Right lung (tissue), 10 donors: ENCODE measurements at places on chromosomes 3 and 15.

GRCh38 chr15:53843869-53844569 is 84.6 kb upstream of the WDR72 start:
- no peak for DNase-seq

DNA sequence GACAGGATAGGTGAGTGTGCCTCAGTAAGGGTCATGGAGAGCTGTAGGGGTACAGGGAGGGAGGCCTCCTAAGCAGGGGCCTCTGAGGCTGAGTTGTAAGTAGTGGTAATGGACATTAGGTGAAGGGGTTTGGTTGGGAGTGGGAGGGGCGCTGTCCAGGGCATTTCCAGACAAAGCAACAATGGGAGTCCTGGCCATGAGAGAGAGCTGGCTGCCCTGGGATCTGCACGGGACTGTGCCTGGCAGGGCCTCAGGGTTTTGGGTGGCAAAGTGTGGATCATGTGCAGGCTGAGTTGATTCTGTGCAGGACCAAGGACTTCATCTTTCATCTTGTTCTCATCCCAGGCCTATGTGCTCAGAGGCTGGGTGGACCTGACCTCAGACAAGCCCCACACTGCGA is 4.6 kb downstream of the TTC21A start:
- DNase-seq: no peak

GRCh38 chr3:112649478-112649735 is 8.5 kb upstream of the CCDC80 start:
- no peak for DNase-seq

DNA sequence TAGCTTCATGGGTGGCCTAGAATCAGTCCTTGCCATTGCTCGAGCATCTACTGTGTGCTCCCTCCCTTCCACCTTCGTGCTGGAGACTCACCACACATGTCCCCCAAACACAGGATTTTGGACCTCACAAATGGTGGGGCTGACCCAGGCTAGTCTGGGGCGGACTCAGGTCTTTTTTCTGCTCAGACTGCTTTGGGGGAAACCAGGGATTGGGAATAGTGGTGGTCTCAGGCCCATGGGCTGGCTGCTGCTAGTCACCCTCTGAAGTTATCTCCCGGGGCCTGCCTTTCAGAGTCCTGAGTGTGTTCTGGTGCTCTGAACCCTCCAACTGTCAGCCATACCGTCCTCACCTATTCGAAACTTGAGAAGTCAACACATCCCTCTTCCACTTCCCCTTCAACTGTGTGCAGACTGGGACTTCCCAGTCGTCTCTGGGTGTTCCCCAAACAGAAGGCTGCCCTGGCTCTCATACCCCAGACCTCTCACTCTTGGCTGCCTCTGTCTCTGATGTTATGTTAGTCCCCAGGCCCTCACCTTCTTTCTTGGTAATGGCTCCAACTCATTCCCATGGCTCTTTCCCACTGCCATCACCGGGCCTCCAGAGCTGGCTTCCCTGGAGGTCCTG is 46.0 kb downstream of the PPCDC start:
- no peak for DNase-seq

- no peak for DNase-seq
Observed at GRCh38 chr3:114101101-114101500, 44.6 kb downstream of the QTRT2 start.

DNA sequence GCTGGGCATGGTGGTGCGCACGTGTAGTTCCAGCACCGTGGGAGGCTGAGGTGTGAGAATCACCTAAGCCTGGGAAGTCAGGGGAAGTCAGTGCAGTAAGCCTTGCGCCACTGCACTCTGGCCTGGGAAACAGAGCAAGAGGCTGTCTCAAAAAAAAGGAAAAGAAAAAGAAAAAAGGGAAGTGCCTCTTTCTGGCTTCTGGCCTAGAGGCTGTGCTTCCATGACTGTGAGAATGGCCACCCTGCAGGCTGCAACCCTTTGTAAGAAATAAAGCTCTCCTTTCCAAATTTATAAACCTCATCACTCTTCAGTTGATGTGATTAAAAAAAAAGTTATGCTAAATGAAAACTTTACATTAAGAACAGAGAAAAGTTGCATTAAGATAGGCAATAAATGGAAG is 774.3 kb downstream of the TUSC7 start:
- no peak for DNase-seq

GRCh38 chr15:79028411-79028964 is 62.1 kb downstream of the RASGRF1 start:
- no peak for DNase-seq

DNA sequence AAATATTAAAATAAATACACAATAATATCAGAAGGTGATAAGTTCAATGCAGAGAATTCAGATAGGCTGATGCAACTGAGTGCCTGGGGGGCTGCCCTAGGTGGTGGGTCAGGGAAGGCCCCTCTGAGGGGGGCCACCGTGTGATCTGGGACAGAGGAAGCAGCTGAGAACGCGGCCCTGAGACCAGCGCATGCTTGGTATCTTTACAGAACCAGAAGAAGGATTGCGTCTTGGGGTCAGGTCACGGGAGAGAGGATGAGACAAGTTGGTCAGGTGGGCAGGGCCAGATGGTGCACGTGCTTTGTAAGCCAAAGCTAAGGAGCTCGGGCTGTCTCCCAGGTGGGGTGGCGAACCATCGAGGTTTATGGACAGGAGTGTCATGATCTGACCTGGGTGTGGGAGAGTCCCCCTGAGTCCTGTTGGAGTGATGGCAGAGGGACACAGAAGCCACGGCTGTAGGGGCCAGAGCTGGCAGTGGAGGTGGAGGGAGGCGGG is 121.2 kb downstream of the ETFA start:
- no peak for DNase-seq
